ENCODE measurements at places on chromosomes 6 and 20.
A peak's percentile ranks its signal among the peaks of the same experiment; 100 is the strongest.

DNA sequence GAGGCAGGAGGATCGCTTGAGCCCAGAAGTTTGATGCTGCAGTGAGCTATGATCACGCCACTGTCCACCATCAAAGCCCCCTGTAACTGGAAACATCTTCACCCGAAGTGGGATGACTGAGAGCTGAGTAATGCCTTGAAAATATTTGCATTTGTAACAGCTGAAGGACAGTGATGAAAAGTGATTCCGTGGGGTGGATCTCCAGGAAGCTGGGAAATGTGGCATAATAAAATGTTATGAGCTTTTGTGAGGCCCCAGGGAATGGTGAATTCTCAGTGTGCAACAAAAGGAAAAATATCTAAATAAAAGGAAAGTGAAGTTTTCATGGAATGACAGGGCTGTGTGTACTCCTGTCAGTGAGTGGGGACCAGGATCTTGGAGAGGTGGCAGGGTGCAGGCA lies 92.0 kb downstream of the JAG1 start:
- peak; percentile 53 for DNase-seq

- DNase-seq, result no peak
Observed at GRCh38 chr6:71707059-71707458, 179.3 kb upstream of the RIMS1 start.

- DNase-seq, result peak; percentile 35
Observed at GRCh38 chr6:18161431-18161830, 6.2 kb downstream of the KDM1B start.

- no peak for DNase-seq
Observed at GRCh38 chr6:42564506-42564825, 637 bp downstream of the UBR2 start.

- no peak for DNase-seq
Observed at GRCh38 chr20:57712851-57713504, 3.2 kb upstream of the PMEPA1 start.

DNA sequence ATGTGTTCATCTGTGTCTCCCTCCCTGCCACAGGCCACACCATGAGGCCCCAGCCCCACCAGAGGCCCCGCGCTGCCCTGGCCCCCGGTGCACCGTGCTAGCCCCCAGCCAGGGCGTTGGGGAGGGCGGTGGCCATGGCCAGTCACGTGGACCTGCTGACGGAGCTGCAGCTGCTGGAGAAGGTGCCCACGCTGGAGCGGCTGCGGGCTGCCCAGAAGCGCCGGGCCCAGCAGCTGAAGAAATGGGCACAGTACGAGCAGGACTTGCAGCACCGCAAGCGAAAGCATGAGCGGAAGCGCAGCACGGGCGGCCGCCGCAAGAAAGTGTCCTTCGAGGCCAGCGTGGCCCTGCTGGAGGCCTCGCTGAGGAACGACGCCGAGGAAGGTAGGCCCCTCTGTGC lies 30.3 kb downstream of the PPP1R16B start:
- no peak for DNase-seq

All from muscle of leg (tissue), 16 donors.